ENCODE measurements at places on chromosomes 1 and 21. TPM values are rescaled to one million over a fixed set of nuclear protein-coding genes. Genes with fewer than 3 reads are reported as not detected.

DNA sequence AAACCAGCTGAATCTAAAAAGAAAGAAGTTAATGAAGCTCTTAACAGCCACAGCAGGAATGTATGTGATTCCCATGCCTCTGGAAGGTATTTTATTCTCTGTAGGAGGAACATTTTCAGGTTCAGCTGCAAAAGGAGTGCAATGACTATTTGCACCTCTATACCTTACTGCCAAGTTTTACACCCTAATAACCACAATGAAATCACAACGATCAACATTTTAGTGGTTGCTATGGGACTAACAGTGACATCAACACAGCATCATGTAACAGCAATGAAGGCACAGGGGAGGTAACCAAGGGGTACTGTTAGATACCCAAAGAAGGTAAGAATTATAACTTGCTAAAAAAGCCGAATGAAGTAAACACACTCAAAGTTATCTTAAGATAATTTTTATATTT lies 116.3 kb upstream of the HP1BP3 start:
- DNase-seq: no peak

FGR gene
- 12.6 TPM for total RNA-seq

MAP10 gene
- total RNA-seq: 1.8 TPM

GRCh38 chr1:229116114-229116513 lies 154.8 kb upstream of the RAB4A start:
- DNase-seq: no peak

DNA sequence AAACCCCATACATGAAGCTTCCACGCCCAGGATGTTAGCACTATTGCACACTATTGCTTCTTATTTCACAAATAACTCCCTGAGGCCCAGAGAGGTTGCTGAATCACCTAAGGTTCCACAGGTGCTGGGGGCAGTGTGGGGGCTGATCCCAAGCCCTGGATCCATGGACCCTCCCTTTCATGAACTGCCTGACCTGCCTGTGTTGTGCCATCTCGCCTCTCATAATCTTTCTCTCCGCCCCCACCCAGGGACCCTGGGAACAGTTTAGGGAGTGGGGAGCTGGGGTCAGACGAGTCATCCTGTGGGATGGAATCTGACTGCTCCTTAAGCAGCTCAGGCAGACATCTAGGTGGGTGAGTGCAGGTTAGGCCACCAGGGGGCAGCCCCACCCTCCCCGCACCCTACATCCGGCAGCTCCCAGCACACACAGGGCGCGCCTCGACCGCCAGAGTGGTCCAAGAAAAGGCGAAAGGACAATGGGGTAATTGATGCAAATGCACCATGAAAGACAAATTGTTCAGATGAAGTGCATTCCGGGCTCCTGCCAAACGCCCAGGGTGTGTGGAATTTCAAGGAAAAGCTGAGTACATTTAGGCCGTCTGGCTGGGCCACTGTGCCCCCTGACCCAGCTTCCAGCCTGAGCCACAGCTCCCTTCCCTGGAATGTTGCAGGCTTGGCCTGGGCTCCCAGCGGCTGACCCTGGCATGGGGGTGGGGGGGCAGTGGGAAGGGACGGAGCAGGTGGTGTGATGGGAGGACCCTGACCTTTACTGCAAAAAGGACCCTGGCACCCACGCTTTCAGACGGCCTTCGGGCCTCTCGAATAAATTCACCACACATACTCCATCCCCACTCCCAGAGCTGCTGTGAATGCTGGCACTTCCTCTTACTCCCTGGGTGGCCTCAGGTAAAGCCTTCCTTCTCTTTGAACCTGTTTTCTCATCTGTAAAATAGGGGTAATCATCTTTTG lies 20.8 kb downstream of the PHLDA3 start:
- DNase-seq: peak; percentile 44

GRCh38 chr1:6287431-6287886 lies 26.6 kb upstream of the GPR153 start:
- no peak for DNase-seq

DNA sequence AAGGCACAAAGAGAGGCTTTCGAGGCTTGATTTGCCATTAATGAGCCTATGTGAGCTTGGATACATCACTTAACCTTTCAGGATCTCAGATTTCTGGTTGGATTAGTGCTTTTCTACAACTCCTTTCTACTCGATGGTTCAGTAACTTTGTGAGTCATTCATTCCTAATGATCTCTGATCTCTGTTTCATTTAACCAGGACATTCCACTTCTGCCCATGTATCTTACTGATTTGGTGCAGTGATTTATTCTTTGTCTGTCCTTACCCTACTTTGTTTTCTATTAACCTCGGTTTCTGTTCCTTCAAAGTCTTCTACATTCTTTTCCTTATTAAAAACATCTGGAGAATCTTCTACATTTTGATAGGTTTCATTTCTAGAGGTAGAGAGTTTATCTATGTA lies 94.6 kb upstream of the ZBTB18 start:
- DNase-seq: no peak

DNA sequence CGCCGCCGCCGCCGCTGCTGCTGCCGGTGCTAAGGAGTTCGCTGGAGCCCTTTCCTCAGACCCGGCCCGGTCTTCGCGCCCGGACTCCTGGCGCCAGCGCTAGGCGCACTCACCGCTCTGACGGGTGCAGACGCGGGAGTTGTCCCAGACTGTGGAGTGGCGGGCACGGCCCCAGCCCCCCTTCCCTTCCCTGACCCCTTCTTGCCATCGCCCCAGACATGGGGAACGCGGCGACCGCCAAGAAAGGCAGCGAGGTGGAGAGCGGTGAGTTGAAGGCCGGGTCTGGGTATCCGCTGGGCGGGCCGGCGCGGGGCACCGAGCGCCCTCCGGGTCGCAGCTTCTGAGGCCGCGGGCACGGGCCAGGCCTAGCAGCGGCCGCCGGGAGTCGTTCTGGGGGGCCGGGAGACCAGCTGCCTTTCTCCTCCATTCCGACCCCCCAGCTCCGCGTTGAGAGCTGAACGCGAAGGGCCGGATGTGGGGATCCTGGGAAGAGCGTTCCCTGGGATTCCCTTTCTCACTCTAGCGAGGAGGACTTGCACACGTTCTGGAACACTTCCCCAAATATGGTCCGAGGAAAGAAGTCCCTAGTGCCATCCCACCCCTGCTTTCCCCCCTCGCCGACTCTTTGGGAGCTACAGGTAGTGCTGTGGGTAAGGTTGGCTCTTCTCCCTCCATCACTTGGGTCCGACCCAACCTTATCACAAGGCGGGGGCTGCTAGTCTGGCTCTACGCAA lies 65.8 kb upstream of the PRKACB start:
- no peak for DNase-seq

S100A1 gene
- not detected for total RNA-seq

GRCh38 chr1:204920967-204921366 lies 50.3 kb downstream of the NFASC start:
- DNase-seq: no peak

DNA sequence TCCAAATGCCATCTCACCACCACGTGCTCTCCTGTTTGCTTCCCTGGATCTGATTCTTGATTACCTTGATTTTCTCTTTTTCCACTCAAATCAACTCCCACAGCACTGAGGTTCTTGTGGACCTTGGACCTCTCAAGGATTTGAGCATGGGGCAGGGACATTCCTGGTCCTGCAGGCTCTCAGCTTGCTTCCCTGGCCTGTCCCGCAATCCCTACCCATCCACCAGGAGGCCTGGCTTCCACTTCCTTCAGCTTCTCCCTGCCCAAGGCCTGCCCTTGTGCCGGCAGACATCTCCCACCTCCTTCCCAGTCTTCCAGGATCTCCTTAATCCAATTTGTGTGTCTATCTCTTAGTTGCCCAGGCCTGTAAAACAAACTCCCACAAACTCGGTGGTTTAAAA lies 21.6 kb downstream of the PLA2G2A start:
- DNase-seq: no peak

DNA sequence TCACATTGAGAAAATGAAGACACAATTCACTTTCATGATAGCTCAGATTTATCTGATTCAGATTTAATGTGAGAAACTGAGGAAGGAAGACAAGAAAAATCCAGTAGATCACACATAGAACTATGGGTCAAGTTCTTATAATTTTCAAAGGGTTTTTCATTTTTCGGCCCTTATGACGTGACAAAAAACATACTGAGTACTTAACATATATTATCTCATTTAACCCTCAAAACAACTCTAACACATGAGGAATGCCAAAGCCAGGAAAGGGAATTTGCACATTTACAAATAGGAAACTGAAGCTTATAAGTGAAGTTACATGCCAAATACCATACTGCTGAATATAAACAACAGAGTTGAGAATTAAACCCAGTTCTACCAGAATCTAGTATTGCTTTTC lies 27.6 kb downstream of the SOD1 start:
- no peak for DNase-seq

ANKRD34A gene
- 0.70 TPM for total RNA-seq

DNA sequence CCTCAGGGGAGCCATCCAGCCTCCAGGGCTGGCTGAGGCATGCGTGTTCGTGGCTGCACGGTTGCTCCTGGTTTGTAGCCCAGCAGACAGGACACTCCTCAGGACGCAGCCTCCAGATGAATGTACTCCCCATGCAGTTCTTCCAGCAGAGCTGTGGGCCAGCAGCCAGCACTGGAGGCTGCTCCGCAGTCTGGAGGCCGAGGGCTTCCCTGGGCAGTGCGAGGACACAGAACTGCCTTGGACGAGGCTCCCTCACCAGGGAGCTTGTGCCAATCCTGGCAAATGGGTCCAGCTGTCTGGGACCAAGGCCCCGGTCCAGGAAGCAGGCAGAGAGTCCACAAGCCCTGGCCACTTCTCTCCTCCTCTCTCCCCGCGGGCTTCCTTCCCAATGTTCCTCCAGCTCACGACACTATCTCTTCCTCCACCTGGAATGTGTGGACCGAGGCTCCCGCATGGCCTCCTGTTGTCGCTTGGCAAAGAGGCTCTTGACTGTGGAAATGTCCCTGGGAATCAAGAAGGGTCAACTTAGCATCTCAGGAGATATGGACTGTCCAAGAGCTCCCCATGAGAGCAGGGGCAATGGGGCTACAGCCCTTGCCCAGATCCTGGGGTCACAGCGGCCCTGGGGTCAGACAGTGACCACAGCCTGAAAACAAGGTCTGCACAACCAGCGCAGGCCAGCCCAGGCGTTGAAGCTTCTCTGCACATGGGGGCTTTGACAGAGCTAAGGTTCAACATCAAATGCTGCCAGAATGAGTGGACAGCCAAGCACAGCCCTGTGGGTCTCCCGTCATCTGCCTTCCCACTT lies 5.3 kb downstream of the EDN2 start:
- no peak for DNase-seq

- no peak for DNase-seq
Measured at GRCh38 chr1:212749821-212750535, 41.6 kb downstream of the NSL1 start.
